Islet precursor cell (in vitro differentiated cells): ENCODE measurements at places on chromosomes 7 and 10.

DNA sequence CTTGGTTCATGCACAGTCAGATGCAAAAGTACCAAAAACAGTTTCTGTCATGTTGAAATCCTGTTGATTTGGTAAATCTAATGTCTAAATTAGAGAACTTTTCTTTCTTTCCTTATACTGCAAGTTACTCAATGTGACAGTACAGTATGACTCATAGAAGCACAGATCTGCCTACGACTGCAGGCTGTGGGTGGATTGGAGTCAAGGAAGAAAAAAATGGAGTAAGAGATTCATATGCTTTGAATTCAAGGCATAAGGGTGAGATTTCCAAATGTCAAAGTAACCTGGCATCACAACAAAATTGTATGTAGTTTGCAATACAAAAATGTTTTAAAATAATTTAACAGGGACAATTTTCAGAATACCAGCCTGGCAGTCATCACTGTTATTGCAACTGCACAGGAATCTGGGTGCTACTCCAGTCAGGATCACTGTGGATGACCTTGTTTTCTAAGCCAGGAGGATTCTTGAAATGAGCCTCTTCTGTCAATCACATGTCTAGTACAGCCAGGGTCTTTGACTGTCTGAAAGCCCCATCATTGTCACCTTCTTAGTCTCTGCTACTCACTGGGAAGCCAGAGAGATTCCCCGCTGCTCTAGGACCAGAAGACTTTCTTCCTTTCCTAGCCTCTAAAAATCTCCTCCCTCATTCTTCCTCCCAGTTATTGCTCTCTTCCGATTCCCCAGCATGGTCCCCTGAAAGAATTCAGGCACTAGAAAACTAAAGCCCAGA is 83.6 kb downstream of the CD36 start:
- peak; percentile 60 for DNase-seq

- no peak for DNase-seq
Observed at GRCh38 chr7:45268013-45268412, 110.4 kb downstream of the RAMP3 start.

GRCh38 chr7:44288811-44289340 is 36.5 kb downstream of the CAMK2B start:
- DNase-seq: peak; percentile 48

- DNase-seq: no peak
Observed at GRCh38 chr7:112970771-112971170, 115.9 kb downstream of the GPR85 start.

DNA sequence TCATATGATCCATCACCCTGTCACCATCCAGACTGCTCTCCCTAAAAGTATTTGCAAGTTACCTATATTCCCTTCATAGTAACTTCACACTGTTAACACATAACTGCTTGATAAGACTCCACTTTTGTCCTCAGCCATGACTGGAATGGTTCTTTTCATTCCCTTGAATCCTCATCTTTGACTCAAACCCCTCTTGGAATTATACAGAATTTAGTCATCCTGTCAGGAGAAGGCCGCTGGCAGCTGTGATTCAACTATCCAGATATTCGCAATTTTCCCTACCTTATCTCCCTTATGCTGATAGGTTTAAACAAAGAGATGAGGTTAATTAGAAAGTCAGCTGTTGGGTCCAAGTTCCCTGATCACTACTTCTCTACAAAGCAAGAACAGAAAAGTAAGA is 143.0 kb upstream of the HPS1 start:
- DNase-seq: no peak

- DNase-seq: no peak
Observed at GRCh38 chr10:124894569-124895215, 47.2 kb upstream of the ZRANB1 start.

DNA sequence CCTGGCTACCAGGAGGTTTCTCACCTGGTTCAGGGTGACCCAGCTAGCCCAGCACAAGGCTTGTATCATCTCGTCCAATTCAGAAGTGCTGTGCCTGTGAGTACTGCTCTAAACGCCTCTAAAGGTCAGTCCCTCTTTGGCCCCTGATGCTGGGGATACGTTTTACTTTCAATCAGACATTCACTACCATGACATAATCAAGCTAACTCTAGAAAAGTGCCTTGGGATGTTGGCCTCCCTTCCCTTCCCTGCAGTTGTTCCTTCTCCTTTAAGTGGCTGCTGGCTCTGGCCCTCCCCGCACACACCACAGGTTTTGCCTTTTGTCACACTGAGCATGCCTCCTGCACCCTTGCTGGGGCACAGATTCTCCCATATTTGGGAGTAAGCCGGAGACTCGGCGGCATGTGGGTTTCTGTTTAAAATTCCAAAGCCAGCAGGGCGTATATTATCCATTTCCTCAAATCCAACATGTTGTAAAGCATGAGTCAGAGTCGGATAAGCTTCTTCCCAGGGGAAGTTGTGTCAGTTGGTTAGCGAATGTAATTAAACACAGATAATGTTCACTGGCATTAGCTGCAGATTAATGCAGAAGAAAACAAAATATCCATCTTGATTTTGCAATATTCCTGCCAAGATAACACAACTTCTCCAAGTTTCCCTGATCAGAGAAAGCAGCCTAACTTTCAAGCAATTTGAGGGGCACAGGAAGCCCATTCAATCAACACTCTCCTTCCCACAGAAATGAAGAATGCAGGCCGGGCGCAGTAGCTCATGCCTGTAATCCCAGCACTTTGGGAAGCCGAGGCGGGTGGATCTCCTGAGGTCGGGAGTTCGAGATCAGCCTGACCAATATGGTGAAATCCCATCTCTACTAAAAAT is 31.8 kb upstream of the VCL start:
- peak; percentile 99 for DNase-seq

DNA sequence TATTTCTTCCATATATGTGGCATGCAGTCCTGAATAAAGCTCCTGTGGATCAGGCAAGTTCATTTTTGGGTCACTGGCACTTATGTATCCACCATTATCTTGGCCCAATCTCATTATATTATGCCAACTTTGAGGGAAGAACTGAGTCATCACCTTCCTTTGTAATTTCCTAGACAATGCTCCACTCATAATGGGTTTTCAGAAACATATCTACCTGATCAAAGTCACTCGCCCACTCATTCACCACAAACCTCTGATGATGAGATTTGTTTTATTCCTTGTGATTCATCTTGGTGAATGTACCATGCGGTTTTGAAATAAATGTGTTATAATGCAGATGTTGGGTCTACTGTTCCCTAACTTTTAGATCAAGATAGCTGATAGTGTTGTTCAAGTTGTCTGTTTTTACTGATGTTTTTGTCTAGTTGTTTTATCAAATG is 525.8 kb downstream of the KIF20B start:
- no peak for DNase-seq

DNA sequence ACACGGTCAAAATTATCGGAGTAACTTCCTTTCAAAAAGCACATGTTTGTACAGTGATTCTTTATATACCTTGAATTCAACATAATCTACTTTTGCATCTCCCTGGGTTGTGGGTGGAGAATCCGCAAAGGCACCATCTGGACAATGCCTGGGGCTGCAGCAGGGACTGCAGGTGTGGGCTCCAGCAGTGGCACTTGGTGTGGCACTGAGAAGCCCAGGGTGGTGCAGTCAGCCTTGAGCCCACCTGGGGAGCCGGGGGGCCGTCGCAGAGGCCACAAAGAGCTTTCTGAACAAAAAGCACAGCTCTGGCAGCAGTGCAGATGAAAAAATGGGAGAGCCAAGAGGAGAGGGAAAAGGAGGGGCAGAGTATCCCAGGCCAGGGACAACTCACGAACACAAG is 22.2 kb downstream of the PARD3 start:
- DNase-seq: no peak

DNA sequence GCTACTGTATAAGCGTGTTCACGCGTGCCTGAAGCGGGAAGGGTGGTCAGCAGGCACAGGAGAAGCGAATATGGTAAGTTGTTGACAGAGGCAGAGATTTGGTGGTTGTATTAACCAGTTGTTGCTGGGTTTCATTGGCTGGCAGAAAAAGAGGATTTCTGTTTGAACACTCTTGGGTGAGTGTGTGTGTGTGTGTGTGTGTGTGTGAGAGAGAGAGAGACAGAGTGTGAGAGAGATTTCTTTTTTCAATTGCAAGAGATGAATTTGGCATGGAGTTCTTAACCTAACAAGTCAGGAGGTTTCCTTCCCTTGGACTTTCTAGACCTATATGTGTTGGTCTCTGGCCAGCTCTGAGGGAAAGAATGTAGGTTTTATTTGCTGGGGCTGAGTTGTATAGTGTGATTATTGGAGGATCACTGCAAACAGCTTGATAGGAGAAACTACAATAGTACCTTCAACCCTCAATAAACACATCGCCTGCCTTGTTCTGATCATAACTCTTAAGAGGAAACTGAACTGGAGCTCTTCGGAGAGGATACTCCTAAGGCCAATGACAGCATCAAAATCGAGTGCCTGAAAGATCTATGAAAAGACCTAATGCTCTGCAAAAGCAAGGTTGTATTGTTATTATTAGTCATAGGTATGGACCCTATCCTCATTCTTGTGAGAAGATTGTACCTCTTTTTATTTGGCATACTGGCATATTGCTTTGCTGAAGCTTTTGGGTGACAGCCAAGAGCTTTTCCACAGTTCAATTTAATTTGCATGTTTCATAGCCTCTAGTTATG is 1.2 kb downstream of the MCU start:
- no peak for DNase-seq

GRCh38 chr7:91892099-91892705 is 11.7 kb upstream of the MTERF1 start:
- no peak for DNase-seq
